ENCODE measurements at places on chromosomes 7 and 10.

- no peak for DNase-seq
Measured at GRCh38 chr7:149564340-149565095, 66.9 kb upstream of the ZNF746 start.

- DNase-seq, result no peak
Measured at GRCh38 chr7:19066170-19066569, 51.3 kb downstream of the TWIST1 start.

- DNase-seq, result no peak
Measured at GRCh38 chr7:95395755-95396135, 430 bp downstream of the PON3 start.

DNA sequence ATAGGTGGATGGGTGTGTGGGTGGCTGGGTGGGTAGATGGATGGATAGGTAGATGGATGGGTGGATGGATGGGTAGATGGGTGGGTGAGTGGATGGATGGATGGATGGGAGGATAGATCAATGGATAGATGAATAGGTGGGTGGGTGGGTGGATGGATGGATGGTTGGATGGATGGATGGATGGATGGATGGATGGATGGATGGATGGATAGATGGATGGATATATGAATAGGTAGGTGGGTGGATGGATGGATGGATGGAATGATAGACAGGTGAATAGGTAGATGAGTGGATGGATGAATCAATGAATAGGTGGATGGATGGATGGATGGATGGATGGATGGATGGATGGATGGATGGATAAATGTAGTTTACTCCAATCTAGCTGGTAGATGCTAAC is 52.7 kb downstream of the FRMPD2 start:
- no peak for DNase-seq

- DNase-seq, result no peak
Measured at GRCh38 chr7:20233362-20233761, 16.2 kb upstream of the MACC1 start.

- no peak for DNase-seq
Measured at GRCh38 chr10:49539320-49539885, 482 bp upstream of the ERCC6 start.

DNA sequence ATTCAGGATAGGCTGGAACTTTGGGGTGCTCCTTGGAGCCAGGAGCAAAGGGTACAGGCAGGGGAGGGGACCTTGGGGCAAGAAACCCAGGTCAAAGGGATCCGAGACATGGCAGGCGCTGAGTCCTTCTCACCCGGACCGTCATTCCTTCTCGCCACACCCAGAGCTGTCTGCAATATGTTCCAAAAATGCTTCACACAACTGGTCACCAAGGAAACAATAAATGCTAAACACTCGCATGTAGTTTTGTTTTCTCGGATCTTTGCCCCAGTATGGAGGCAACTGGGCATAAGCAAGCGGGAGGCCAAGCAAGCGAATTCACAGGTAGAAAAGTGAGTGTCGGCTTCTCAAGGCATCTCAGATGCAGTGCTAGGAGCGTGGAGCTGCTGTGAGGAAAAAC is 80.8 kb downstream of the PIP4K2A start:
- no peak for DNase-seq
